ENCODE measurements at places on chromosomes 1 and 21. TPM values are rescaled to one million over a fixed set of nuclear protein-coding genes. Genes with fewer than 3 reads are reported as not detected.

The IRF6 gene
- 42.9 TPM for total RNA-seq

The SPRR2B gene
- total RNA-seq: not detected

The ICOSLG gene
- total RNA-seq: 2.6 TPM

The FDPS gene
- 102 TPM for total RNA-seq

The HJV gene
- total RNA-seq: not detected

GRCh38 chr1:209549443-209550205 is 33.9 kb upstream of the CAMK1G start:
- DNase-seq: no peak

GRCh38 chr1:117623698-117624097 is 17.9 kb downstream of the TENT5C start:
- no peak for DNase-seq

DNA sequence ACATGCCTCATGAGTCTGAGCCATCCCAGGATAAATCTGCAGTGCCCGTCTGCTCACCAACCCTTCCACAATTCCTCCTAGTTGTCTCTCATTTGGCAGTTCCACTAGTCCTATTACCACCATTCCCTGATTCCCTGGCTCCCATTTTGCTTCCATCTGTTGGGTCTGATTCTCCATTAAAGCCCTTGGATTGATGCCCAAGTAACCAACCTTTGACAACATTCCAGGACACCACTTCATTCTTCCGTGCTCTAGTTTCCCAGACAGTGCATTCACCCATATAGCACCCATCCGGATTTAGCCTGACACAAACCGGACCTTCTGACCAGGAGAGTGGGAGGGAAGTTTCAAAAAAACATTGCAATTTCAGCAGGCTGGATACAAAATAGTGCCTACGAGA is 189.4 kb upstream of the PALMD start:
- DNase-seq: no peak

DNA sequence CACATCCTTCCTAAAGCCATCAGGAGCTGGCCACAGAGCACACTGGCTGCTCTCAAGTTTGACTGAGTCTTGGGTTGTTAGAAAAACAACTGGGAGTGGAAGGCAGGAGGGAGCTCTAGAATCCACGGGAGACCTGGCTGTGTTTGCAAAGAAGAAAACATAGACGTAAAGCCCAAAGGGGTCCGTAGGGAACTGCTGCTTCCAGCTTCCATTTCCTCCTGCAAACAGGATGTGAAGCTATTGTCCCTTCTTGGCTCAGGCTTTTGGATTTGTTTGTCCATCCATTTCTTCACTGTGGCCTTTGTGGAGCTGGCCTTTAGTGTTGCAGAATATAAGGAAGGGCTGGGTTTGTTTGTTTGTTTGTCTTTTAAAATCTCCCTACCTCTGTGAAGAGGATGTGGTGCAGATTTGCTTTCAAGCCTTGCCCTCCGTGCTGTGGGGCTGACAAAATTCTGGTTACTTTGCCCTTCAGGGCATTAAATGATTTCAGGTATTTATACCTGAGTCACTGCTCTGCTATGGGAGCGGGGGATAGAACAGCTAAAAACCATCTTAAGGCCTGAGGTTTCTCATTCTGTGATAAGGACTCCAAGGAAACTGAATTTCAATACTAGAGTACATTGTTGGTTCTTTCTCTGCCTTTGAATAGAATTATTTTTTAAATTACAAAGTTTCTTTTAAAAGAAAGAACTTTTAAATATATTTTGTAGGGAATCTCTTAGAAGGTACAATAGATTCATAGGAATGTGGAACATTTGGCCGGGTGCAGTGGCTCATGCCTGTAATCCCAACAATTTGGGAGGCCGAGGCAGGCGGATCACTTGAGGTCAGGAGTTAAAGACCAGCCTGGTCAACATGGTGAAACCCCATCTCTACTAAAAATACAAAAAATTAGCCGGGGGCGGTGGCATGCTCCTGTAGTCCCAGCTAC is 74.3 kb downstream of the MPZL1 start:
- no peak for DNase-seq

DNA sequence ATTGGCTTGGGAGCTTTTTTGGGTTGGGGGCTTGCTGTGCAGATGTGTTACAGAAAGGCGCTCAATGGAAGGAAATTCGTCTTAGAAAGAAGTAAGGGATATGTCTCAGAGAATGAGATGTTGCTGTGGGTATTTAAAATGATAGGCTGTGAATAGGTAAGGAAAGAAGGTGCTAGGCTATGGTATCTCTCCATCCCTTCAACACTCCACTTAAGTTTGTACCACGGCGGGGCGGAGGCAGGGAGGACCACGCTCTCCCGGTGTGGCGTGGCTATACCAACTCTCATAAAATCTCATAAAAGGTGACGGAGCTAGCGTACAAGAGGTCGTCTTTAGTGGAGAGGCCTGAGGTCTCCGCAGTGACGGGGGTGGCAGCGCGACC is 305 bp upstream of the RPS6KC1 start:
- no peak for DNase-seq

DNA sequence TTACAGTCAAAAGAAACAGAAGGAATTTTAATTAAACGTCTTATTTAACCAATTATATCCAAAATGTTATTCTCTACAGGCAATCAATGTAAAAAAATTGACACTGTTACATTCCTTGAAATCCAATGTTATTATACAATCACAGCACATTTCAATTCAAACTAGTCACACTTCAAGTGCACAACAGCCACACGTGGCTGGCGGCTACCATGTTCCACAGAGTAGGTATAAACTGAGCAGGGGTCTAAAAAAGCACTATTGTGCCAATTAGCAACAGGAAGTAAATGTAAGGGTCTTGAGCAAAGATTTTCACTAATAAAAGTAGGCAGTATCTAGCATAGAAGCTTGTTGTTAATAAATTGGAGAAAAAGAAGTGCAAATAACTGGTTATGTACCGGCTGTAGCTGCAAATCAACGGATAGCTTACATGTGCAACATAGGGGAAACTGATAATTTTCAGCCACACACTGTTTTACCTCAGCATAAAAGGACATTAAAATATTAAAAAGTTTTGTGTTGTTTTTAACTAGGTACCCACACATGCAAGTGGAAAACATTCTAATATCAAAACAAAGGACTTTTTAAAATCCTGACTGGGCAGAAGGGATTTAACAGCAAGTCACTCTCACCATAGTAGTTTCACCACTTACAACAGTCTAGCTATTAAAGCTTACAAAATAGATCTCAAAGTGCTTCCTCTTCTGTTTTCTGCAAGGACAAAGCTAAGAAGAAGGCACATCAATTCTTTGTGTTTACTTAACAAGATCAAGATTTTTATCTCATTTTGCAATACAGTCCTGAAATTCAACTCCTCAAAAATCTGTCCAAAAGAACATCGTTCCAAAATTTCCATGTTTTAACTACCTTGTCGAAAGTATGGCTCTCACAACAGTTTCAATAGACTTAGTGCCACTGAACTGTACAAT is 2.5 kb downstream of the CSDE1 start:
- no peak for DNase-seq

GRCh38 chr1:200040481-200041138 is 13.1 kb downstream of the NR5A2 start:
- no peak for DNase-seq

DNA sequence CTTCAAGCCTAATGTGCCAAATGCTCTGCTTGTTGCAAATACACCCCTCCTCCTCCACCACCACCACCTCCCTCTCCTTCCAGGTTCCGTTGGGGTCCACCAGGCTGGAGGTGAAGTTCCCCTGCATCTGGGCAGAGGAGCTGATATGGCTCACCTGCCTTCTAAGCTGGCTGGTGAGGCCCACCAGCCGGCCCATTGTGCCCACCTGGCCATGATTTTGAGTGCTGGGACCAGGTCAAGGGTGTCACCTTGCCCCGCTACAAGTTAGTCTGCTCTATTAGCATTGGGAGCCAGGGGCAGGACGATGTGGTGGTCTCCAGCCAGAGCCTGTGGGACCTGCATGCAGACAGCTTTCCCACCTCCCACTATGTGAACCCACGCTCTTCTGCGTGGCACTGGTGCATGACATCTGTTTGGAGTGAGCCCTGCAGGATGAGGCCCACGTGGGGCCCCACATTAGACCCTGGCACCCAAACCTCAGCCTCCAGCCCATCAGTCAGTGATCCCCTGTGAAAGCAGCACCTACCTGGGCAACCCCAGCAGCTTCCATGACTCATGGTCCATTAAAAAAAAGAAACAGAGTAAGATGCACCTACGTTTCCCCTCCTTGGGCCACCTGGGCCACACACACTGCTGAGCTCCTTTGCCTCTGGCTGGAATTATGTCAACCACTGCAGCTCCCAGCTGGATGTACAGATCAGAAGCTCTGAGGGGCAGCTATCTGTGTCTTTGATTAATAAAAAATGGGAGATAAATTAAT is 15.6 kb upstream of the CDCP2 start:
- no peak for DNase-seq

All from breast epithelium (tissue), 4 donors.